ENCODE measurements at places on chromosomes 2 and 18.

- DNase-seq: no peak
These were observed 46.2 kb downstream of the BCL2 start for GRCh38 chr18:63273222-63273927.

- no peak for DNase-seq
These were observed 78.3 kb downstream of the CMPK2 start for GRCh38 chr2:6787376-6787775.

GRCh38 chr2:193963472-193964119, 1693.4 kb upstream of the SLC39A10 start:
- DNase-seq: peak; percentile 24

DNA sequence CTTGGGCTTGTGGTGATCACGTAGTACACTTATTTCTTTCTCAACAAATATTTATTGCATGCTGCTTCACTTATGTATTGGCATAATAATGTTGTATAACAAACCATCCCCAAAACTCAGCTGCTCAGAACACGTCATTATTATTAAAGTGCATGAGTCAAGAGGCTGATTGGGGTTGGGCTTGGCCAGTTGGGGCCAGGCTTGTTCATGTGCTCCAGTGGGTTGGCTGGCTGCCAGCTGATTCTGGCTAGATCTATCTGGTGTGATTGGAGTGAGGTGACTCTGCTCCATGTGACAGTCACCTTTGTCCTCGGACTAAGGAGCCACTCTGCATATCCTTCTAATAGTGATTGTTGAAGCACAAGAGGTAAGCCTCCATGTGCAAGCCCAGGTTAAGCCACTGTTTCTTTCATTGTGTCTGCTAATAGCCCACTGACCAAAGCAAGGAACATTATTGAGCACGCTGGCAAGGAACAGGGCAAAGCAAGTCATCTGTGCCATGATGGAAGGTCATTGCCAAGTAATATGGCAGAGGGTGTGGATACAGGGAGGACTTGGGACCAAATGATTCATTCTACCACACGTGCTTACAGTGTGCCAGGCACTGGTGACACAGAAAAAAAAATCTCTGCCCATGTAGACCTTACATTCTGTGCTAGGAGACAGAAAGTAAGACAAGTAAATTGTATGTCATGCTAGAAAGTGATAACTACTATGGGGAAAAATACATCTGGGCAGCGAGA, 63.3 kb upstream of the TMEM182 start:
- no peak for DNase-seq

DNA sequence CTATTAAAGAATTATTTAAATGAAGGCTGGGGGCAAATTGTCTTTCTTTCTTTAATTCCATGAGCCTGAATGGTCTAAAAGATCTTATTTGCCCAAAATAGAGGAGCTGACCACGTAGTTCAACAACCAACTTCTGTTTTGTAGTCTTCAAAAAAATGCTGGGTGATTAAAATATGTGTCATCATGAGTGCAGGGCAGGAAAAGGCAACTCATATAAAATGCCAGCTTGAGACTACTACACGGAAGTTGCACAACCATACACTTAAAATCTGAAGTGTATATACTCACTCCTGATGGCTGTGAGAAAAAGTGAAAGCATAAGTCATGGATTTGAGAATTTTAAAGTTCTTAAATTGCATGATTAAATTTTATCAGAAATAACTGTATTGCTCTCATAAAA, 210.9 kb downstream of the DYM start:
- peak; percentile 83 for DNase-seq

- no peak for DNase-seq
These were observed 721.2 kb downstream of the GALR1 start for GRCh38 chr18:77970814-77971213.

DNA sequence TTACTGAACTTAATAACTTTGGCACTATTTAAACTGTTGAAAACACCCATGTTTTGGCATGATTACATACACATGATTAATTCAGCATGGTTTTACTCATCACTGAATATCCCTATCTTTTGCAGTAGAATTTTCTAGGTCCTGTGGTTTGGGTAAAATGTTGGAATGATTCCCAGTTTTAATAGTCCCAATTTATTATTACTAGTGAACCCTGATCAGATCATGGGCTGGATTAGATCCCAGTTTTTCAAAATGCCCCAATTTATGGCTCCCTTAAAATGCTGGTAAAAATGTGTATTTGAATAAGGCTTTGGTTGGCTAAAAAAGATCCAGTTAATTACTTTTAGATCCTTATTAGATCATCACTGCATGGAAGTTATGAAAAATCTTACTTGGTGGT, 273.6 kb upstream of the NRP2 start:
- no peak for DNase-seq

GRCh38 chr2:233060980-233061590, 943 bp downstream of the INPP5D start:
- no peak for DNase-seq
